ENCODE measurements at places on chromosomes 3 and 15.
A peak's percentile ranks its signal among the peaks of the same experiment; 100 is the strongest.

DNA sequence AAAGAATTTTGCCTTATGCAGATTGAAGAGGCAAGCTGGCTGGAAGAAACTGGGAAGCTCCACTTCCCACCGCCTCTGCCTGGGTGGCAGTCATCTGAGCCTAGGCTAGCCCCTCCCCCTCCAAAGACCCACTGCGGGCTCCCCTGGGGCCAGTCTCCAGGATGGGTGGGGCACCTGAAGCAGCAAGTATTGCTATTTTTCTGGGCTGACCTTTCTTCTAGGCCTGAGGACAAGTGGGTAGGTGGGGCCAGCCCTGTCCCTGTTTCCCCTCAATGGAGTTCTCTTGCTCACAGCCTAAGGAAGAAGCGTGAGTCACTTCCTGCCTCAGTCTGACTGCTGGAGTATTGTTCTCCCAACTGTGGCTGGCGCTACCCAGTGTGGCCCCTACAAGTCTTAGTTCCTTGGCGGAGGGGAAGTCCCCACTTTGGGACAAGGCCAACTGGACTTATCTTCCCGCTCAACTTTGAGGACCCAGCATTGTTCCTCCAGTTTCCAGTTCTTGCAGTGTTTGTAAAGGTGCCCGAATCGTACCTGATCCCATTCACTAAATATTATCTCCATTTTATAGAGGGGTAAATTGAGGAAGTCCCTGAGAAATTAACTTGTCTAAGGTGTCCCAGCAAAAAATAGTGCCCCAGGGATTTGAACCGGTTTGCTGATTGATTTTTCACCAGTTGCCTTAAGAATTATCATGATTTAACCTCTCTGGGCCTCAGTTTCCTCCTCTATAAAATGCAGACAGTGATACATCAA lies 1.4 kb downstream of the FURIN start:
- no peak for DNase-seq

- DNase-seq = peak; percentile 4
Measured at GRCh38 chr15:55928955-55929354, 64.5 kb downstream of the NEDD4 start.

DNA sequence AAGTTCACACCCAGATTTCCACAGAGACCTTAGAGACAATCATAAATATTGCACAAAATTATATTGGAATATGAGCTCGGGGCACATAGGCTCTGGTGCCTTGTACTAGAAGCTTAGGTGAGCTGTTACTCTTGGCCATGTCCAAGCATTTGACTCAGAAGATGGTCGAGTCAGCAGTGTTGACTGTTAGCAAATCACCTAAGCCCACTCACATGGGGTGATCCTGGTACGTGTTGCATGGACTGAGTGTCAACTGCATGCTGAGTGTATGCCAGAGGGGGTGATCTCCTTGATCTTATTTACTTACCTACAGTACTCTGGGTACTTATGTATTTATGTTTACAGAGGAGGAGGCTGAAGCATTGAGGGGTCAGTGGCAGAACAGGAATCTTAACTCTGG lies 14.0 kb downstream of the SMAD3 start:
- no peak for DNase-seq

DNA sequence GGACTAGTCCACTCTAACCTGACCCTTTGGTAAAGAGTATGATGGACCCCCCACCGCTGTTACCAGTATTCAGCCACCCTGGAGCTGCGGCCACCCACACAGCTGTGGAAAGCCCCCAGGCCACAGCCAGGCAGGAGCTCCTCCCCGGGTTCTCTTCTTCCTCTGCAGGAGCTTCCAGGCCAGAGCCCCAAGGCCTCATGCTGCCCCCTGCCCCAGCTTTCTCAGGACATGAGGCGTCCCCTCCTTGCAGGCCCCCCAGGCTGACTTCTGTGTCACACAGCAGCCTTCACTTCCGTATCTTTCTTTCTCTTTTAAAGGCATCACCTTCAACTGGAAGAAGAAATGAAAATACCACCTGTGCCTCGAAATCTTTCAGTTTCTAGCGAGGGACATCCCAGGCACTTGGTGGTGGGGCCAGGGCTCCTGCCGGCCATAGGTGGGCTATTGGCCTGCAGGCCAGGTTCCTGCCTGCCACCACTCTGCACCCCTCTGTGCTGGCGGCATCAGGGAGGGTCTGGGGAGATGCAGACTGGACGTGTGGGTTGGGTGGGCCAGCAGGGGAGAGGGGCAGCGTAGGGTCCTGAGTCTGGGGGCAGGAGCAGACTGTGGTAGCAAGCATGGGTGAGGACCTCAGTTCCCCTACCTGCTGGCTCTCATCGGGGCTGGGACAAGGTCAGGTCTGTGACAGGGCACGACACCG lies 19.9 kb downstream of the KLF13 start:
- no peak for DNase-seq

DNA sequence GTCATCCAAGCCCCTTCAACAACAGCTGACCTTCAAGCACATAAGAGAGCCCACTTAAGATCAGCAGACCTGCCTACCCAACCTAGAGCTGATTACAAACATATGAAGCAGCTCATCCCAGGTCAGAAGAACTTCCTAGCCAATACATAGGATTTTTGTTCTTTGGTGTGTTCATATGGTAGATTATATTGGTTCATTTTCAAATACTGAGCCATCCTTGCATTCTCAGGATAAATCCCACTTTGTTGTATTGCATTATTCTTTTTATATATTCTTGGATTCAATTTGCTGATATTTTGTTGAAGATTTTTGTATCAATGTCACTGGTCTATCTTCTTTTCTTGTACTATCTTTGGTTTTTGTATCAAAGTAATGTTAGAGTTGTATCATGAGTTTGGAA lies 107.3 kb upstream of the STT3B start:
- no peak for DNase-seq

DNA sequence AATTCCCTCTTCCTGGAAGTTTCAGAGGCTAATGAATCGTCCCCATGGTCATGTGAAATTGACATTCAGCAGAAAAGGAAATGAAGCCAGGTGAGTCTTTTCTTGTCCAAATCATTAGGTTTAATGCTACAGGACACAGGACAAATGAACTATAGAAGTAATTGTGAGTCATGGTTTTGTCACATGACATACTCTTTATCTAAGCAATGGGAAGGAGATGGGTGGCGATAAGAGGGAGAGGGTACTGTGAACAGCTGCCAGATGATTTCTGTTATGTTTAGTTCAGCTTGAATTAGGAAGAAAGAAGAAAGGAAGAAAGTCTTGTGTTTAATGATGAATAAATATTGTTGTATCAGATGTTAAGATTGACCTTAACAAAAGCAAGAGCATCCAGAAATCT lies 515.4 kb upstream of the ZNF717 start:
- no peak for DNase-seq

DNA sequence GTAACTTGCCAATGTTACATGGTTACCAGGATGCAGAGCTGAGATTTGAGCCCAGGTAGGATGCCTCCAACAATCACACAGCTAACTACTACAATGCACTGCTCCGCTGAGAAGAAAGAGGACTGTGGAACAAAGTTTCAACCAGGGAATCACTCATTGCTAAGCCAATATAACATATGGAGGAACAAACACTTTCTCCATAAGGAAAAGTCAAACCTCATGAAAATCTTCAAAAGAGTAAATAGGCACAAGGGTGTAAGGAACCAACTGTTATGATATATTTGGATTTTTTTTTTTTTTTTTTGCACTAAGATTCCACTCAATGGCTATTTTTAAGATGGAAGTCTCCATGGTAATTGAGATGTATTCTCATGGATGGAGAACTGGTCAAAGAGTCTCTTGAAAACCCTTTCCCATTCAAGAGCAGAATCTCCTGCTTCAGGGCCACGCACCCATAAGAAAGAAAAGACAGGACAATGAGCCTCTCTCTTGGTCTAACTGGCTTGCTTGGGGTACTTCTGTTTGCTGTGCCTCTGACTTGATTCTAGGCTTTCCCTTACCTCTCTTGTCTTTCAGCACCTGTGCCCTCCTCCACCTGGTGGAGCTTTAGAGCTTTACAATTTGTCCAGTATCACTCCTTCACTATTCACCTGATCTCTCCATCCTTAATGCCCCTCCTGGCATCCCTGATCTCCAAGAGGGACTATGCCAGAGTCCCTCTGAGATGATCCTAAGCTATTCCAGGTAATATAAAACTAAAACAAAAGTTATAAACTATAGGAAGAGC lies 252.8 kb downstream of the NTRK3 start:
- no peak for DNase-seq

DNA sequence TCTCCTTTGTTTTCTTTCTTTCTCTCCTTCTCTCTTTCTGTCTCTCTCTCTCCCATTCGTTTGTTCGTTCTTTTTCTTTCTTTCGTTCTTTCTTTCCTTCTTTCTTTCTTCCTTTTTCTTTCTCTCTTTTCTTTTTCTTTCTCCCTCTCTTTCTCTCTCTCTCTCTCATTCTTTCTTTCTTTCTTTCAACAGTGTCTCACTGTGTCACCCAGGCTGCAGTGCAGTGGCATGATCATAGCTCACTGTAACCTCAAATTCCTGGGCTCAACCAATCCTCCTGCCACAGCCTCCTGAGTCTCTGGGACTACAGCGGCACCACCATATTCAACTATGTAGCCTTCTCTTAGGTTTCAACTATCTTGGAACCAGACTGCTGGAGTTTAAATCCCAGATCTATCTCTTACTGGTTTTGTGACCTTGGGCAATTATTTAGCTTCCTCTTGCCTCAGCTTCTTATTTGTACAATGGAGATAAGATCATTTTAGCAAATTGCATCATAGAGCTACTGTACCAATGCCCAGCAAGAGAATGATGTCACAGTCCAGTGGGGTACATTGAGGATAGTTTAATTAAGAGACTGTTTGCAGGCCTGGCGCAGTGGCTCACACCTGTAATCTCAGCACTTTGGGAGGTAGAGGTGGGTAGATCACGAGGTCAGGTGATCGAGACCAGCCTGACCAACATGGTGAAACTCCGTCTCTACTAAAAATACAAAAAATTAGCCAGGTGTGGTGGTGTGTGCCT lies 27.3 kb upstream of the PARL start:
- no peak for DNase-seq

DNA sequence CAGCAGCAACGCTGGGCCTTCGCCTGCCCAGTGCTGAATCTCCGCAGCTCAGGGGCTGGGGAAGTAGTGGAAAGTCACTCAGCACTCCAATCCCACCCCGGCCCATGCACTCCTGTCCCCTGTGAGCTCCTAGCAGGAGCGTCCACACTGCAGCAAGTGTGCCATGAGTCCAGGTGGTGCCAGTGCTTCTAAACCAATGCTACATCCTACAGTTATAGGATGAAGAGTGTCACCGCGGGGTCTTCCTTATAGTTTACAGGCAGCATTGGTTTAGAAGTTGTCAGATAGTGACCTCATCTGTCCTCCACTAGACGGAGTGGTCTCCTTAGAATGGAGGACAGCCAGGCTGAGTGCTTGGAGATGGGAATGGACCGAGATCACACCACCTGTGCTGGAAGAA lies 221.4 kb downstream of the GABRB3 start:
- no peak for DNase-seq

DNA sequence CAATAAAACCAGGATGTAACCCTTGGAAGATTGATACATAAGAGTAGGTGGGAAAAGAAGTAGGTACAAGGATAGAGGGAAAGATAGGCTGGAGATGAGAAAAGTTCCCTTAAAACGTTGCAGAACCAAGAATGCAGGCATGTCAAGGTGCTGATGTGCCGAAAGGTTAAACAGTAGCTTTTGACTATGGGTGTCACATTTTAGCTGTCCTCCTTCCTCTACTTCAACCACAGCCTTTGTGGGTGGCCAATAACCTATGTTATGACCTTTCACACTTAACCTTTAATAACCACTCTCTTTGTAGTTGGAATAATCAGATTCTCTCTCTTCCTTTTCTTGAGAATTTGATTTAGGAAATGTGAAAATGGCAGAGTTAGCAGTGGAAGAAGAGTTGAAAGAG lies 184.5 kb upstream of the GAP43 start:
- DNase-seq = no peak

DNA sequence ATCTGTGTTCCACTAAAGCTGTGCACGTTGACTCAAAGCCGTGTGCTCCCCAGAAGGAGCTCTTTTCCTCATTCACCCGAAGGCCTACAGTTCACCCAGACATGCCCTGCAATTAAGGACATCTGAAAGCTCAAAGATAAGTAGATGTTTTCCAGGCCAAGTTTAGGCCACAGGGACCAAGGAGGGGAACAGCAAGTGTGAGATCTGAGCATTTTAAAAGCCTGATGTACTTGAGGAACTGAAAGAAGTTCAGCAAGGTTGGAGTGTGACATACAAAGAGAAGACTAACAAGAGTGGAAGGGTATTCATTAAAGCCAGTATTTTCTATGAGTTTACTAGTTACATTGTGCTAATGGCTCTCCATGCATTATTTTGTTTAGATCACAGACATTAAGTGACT lies 68.0 kb downstream of the CASR start:
- DNase-seq = no peak

DNA sequence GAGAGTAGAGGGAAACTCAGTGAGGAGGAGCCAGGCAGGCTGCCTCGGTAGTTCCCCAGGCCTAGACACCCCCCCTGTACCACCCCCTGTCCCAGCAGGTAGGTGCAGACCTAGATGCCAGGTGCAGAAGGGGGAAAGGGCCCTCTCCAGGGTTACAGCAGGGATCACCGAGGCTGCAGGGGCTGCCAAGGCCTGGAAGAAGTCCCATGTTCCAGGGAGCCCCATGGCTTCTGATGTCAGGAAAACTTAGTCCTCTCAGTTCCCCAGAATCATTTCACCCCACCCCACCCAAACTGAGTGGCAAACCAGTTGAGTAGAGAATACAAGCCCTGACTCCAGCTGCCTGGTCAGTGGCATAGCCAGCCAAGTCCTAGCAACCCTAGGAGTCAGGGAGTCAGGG lies 7.4 kb upstream of the SEMA3B start:
- no peak for DNase-seq

DNA sequence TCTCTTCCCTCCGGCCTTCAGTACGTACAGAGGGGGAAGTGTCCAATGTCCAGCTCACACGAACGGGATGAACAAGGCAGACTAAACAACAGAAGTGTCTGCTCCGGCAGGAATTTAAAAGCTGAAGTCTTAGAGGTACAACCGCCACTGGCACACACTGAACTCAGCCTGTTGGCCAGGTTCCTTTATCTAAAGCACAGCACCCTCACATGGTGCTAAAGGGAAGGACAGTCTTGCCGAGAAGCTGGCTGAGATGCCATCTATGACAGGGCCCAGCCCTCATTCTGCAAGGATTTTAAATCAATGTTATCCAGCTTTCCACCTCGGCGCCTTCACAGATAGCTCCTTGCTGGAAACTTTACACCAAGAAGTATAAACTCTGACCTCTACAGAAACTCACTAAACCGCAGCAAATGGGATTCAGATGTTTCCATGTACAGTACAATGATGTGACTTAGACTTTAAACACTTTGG lies 2.8 kb downstream of the ADAMTS17 start:
- DNase-seq = peak; percentile 4

GRCh38 chr15:62164014-62164395 lies 1.1 kb downstream of the C2CD4B start:
- no peak for DNase-seq

DNA sequence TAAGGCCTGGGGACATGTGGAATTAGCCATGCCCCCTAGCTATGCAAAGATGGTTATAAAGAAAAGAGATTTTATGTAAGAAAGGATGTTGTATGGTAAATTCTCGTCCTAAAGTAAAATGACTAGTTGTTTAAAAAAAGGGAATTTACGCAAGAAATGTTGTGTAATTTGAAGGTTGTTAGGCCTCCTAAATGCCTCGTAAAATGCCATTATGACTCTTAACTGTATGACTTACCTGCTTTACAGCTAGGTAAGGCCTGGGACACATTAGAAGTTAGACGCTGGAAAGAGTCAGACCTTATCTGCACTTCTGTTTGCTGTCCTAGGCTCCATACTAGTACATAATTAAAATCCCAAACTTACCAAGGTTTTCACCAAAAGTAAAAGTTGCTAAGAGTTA lies 17.5 kb upstream of the HHATL start:
- DNase-seq = no peak
